ENCODE measurements at places on chromosomes 4 and X.

DNA sequence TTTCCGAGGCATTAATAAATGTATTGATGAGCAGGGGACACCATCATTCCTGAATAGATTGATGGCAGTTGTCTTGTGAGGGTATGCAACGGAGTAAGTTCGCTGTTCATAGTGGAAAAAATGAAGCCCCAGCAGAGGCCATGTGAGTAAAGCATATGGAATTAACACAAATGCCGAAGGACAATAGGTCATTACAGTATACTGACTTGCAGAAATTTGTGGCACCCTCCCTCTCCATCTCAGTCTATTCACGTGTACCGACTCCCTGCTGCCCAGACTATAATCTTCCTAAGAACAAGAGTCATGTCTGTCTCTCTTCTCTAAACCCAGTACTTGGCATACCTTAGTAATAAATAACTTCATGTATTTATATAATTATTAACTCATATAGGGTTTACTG is 47.1 kb upstream of the PCDH10 start:
- no peak for DNase-seq

- no peak for DNase-seq
These were observed 863.9 kb downstream of the STPG2 start for GRCh38 chr4:97279391-97279790.

DNA sequence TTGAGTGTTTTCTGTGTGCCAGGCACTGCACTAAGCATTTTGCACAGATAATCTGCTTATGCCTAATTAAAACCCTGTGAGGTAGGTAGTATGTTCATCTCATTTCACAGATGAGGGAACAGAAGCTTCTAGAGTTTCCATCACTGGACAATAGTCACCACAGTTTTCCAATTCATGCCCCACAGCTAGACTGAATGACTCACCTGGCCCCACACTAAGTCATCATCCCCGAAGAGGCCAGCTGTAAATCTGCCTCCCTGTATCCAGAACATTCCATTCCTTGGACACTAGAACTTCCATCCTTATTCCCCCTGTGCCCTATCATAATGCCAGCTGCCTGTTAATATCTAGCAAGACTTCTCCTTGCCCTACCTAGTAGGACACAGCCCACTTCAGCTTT is 40.9 kb upstream of the NYX start:
- peak; percentile 46 for DNase-seq

GRCh38 chr4:165873298-165874071 is 448 bp downstream of the TLL1 start:
- DNase-seq: peak; percentile 48

GRCh38 chr4:168717847-168718246 is 221.0 kb downstream of the PALLD start:
- no peak for DNase-seq

DNA sequence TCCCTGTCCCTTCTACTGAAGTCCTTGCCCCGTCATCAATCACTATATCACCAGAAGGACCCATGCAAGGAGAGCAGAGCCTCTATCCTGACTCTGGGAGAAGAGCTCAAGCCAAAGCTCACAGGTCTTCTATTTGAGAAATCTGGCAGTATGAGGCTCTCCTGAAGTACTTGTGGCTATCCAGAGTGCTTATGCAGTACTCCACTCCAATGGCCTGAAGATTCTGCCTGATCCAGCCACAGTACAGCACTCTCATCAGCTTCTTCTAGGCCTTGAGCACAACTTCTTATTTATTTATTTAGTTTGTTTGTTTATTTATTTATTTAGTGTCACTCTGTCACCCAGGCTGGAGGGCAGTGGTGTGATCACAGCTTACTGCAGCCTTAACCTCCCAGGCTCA is 13.0 kb downstream of the USP26 start:
- no peak for DNase-seq

- DNase-seq: no peak
These were observed 7.4 kb upstream of the LOC101059915 start for GRCh38 chrX:71659959-71660358.

- DNase-seq: no peak
These were observed 6.7 kb upstream of the CD38 start for GRCh38 chr4:15771216-15772058.

- no peak for DNase-seq
These were observed 196.4 kb downstream of the DTHD1 start for GRCh38 chr4:36477861-36478260.

GRCh38 chr4:110959041-110959643 is 336.3 kb upstream of the PITX2 start:
- DNase-seq: peak; percentile 37

- DNase-seq: peak; percentile 8
These were observed 8.1 kb upstream of the SRD5A3 start for GRCh38 chr4:55337944-55338343.

GRCh38 chrX:66126662-66127061 is 37.4 kb upstream of the HEPH start:
- DNase-seq: no peak

DNA sequence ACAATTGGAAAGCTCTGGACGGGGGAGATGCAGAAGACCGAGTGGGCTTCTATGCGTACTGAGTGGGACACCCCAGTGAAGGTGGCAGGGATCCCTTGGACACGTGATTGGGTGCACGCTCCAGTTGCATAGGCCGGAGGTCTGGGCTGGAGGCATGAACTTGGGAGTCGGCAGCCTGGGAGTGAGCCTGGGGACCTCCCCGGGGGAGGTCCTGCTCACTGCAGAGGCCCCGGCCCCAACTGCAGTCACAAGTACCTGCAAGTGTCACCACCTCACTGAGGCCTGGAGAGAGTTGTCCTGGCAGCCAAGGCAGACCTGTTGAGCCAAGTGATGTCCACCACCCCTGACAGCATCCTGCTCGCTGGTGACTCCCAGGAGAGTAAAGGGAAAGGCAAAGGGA is 49.3 kb upstream of the HMX1 start:
- DNase-seq: no peak

DNA sequence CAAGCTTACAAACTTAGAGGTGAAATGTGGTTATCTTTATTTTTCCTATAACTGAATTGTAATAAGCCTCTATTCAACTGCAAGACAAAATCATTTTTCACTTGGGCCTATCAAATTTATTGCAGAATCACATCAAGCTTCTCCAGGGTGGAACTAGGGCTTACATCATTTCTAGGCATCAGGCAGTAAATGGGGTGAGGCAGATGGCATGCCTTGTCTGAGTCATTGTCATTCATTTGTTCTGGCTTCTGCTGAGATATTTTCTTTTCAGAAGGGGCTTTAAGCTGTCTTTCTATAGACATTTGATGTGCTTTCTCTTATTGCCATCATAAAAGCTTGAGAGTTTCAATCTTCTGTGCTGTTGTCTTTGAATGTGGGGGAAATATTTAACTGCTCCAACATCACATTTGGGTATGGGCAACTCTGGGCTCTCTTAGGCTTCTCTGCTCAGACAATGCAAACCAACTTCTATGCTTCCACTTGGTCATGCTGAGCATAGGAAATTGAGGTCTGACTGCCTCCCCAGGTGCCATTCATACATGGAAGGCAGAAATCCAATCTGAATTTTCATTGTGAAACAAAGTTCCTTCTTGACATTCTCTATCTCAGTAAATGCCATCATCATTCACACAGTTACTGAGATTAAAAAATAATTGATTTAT is 225.8 kb upstream of the GIMD1 start:
- DNase-seq: peak; percentile 35

GRCh38 chr4:73181231-73181630 is 77.4 kb downstream of the ANKRD17 start:
- DNase-seq: no peak

- no peak for DNase-seq
These were observed 46.6 kb upstream of the PPP1R2C start for GRCh38 chrX:42824541-42824940.

- DNase-seq: peak; percentile 32
These were observed 39.9 kb downstream of the HTT start for GRCh38 chr4:3114377-3114776.

DNA sequence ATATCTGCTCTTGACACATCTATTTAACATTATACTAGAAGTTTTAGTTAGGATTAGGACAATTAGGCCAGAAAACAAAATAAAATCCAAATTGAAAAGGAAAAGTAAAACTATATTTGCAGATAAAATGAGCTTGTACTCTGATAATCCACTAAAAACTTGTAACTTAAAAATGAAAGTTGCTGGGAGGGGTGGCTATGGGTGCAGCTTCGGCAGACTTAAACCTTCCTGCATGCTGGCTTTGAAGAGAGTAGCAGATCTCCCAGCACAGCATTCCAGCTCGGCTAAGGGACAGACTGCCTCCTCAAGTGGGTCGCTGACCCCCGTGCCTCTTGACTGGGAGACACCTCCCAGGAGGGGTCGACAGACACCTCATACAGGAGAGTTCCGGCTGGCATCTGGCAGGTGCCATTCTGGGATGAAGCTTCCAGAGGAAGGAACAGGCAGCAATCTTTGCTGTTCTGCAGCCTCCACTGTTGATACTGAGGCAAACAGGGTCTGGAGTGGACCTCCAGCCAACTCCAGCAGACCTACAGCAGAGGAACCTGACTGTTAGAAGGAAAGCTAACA is 2379.9 kb downstream of the ARAP2 start:
- DNase-seq: no peak

DNA sequence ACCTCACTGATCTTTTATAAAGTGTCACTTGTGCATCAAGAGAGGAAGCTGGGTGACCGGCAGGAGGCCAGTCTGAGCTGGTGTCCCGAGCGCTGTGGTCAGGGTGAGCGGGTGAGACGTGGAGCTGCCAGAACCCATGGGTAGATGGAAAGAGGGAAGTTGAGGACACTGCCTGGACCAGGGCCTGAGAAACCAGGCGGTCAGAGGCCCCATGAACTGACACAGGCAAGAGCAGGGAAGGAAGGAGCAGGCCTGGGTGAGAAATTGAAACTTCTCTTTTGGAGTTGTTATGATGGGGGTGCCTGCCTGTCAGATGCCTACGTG is 192.6 kb downstream of the AFAP1 start:
- DNase-seq: no peak

- DNase-seq: no peak
These were observed 43.0 kb downstream of the UNC5C start for GRCh38 chr4:95505799-95506198.

DNA sequence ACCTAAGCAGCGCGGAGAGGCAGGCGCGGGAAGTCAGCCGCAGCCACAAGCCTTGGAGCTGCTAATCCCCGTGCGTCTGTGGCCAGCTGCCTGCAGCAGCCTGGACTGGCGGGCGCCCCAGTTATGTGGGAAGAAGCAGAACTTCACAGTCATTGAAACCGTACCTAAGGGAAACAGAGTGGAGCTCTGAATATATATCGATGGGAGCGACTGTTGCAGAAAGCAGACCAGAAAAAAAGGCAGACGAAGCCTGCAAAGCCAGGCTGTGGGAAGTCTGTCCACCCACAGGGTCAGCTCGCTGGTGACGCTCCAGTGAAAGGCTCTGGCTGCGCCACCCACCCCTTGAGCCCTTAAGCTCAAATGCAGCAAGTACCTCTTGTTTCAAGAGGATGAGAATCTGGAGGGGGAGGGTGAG is 24.7 kb downstream of the KCNE5 start:
- DNase-seq: peak; percentile 3

DNA sequence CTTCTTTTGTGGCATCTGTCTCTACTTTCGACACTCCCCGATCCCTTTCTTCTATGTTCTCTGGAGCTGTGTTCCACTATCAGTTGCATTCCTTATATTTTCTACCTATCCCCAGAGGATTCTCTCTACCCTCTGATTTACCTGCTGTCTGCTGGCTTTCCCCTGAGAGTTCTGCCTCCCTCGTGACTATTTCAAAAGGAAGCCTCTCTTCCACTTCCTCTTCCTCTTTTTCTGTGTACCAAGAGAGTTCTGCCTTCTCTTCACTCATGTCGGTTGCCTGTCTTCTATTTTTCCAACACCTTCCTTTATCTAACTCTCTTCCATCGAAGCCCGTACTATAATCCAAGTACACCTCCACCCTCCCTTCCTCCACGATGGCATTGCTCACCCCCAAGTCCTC is 631.7 kb downstream of the SMARCA1 start:
- DNase-seq: no peak

GRCh38 chrX:65644621-65645289 is 22.7 kb upstream of the MSN start:
- peak; percentile 87 for DNase-seq

DNA sequence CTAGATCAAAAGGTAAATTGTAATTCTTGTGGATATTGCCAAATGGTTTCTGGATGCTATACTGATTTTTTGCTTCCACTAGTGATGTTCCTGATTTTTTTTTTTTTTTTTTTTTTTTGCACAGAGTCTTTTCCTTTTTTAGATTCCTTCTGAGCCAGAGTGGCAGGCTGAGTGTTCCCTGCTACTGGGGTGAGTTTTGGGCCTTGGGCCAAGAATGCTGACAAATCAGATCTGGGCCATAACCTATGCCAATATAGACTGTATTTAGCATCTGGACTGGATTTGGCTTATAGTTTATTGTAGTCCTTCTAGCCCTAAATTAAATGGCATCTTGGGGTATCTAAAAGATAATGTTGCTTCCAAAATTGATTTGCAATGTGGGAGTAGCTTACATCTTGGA is 52.8 kb downstream of the REPS2 start:
- DNase-seq: peak; percentile 1

- DNase-seq: no peak
These were observed 255.3 kb upstream of the CXXC4 start for GRCh38 chr4:104750008-104750407.

GRCh38 chr4:75180790-75181776 is 248.2 kb downstream of the PARM1 start:
- peak; percentile 36 for DNase-seq

- DNase-seq: no peak
These were observed 6.3 kb downstream of the KLF3 start for GRCh38 chr4:38670109-38670901.

- peak; percentile 76 for DNase-seq
These were observed 106.3 kb upstream of the MID1 start for GRCh38 chrX:10726647-10727046.

- DNase-seq: peak; percentile 87
These were observed at the start of gene TSR2 for GRCh38 chrX:54439960-54440871. Gene TSR2, plus strand, starts transcription at chrX:54440404. Its CDS starts 18 bp downstream, at chrX:54440422.

DNA sequence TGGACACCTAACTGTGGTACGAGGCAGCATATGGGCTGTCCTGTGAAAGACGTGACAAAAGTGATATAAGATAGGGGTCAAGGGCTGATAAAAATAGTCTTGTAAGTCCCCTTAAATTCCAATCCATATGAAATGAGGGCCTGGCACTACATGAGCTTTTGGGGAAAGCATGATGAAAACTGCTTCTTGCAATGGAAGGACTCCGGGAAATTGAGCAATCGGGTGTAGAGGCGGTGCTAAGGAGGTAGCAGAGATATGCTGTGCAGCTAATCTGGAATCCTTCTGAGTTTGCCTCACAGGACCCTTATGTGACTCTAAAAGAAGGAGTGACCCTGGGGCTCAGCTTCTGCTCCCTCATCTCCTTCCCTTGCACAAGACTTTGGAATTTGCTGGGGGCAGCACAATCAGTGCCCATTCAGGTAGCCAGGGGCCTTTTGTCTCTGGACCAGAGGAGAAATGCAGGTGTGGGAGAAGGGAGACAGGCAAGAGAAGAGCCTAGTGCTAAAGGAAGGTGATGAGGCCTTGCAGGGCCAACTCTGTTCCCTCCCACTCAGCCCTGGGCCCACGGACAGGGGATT is 12.8 kb downstream of the CLDN2 start:
- DNase-seq: peak; percentile 31

GRCh38 chr4:80072228-80072743 is 743 bp downstream of the ANTXR2 start:
- DNase-seq: no peak

All from EH (cell line).